HS-5 (cell line): ENCODE measurements at places on chromosomes 7 and 10.

- no peak for DNase-seq
Observed at GRCh38 chr10:86965986-86966654, 2.2 kb upstream of the ADIRF start.

DNA sequence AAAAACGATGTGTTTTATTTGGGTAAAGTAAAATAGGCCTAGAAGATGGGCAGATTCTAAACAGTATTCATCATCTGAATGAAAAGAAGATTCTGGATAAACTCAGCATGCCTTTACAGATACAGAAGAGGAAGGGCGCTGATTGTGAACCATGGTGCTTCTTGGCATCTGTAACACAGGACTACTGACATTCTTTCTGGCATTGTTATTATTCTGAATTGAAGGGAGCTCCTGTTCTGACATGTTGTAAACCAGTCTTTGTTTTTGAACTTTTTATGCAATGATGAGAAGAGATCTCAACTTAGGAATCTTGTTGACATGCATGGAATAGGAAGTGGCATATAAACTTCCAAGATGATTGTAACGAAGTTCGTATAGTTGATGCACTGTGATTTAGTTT is 13.5 kb downstream of the RPA3 start:
- DNase-seq: no peak

DNA sequence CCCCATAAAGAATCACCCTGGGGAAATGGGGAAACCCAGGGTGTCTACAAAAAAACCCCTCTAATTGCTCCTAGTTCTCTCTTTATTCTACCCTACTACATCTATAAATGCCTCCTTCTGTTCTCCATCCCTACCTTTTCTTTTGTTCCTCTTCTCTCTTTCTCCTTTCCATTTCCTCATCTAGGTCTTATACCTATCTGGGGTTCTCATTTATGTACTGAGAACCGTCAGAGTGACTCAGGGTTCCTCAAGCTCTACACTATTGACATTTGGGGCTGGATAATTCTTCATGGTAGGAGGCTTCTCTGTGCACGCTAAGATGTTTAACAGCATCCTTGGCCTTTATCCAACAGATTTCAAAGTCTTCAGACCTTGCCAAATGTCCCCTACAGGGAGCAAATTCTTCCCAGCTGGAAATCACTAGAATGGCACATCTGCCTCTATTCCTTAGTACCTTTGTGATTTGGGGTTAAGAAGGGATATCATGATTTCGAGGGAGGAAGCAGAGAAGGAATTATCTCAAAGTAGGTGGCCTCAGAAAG is 137.4 kb upstream of the PTN start:
- no peak for DNase-seq

DNA sequence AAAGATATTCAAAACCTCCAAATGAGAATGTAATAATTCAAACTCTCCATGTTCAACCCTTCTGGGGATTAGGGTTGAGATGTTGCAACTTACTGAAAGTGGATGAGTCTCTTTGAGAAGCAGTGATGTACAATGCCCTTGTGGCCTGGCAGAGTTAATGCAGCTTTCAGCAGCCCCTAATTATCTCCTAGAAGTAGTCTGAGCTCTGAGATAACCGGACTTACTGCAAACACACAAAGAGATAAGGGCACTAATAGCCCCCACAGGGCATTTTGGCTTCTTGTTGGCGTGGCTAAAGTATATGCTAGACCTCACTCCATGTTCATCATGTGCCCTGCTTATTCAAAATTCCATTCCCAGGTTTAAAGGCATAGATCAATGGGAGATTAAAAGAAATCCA is 404.7 kb downstream of the NEBL start:
- DNase-seq: no peak

DNA sequence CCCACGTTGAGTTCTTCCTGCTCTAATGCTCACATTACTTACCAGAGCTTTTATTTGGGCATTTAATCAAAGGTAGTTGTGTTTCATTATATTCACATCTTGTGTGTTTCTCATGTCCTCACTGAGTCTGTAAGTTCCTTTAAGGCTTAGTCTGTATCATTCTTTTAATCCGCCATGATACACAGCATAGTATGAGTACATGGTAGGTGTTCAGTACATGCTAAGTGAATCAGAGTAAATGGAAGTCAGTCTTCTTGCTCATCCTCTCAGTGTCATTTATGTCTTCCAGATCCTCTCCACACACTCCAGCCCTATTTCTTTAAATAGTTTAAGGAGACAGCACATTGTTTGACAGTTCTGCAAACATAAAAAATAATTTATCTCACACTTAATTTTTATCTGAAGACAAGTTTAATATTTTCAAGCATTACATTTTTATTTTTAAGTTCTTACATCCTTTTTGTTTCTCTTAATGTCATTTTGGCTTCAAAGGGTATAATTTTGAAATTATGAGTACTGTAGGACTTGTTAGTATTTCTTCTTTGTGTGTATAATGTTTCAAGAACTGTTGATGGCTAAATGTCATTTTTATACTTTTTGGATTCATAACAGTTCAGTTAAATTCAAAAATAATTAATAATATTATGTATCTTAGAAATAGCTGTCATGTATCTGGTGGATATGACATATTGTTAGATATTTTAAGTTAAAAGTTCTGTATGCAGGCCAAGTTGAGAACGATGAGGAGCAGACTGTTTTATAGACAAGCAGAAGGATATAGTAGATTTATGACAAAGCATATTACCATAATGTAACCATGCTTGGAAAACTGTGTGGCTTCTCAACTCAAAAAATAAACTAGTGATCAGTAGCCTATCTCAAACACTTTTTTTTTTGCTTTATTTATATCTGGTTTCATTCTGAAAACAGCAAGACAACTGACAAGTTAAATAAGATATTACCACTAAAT is 342.7 kb downstream of the LRMDA start:
- DNase-seq: no peak

DNA sequence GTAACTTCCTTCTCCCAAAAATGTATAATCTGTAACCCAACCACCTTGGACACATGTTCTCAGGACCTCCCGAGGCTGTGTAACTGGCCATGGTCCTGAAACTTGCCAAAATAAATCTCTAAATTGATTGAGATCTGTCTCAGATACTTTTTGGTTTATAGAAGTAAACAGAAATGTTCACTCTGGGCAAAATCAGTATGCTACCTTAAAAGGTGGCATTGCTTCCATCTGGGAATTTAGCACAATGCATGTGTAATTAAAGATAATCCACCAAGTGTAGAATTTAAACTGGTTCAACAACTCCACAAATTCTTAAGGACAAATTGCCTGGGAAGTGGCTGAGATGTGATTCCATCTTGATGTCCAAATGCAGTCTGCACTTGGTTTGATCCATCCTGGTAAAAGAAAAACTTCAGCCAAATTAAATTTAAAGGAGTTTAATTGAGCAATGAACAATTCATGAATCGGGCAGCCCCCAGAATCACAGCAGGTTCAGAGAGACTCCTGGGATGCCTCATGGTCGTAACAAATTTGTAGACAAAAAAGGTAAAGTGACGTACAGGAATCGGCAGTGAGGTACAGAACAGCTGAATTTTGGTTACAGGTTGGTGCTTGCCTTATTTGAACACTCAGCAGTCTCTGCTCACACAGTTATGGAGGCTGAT is 102.6 kb upstream of the PFKP start:
- DNase-seq: no peak

DNA sequence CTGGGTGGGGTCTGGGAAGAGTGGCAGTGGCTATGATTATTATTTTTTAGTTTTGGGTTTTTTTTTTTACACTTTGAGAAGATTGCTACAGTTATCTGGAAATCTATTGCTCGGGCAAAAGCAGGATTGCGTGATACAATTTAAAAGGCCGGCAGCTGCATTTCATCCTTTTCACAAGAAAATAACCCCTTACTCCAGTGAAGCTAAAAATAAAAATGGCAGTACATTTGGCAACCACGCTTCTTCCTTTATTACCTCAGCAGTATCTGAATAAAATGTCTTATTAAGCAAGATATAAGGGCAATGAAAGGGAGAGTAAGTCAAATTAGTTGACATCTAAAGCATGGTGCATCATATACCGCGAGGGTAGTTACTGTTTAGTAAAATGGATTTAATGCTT is 496.8 kb downstream of the LRMDA start:
- no peak for DNase-seq

- DNase-seq: no peak
Observed at GRCh38 chr7:75971309-75971960, 23.0 kb downstream of the TMEM120A start.

GRCh38 chr10:22765660-22766547 is 51.5 kb upstream of the PIP4K2A start:
- DNase-seq: no peak

DNA sequence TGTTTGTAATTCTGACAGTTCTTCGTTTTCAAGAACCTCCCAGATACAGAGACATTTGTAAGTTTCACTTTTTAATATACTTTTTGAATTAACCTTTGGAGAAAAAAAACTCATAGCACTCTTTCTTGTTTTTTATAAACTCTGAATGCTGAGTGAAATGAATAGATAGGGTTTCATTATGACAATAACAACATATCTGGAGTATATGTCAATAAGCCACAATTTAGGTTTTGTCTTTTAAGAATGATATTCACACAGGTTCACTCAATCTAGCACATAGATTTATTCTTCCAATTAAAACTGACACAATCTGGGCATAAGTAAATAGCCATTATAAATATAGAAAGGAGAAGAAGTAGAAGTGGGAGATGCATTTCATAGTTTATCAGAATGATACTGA is 21.7 kb downstream of the ABCA13 start:
- no peak for DNase-seq

GRCh38 chr7:1548438-1548831 is 7.6 kb downstream of the TMEM184A start:
- DNase-seq: no peak

- no peak for DNase-seq
Observed at GRCh38 chr7:117587931-117588330, 108.1 kb downstream of the CFTR start.

DNA sequence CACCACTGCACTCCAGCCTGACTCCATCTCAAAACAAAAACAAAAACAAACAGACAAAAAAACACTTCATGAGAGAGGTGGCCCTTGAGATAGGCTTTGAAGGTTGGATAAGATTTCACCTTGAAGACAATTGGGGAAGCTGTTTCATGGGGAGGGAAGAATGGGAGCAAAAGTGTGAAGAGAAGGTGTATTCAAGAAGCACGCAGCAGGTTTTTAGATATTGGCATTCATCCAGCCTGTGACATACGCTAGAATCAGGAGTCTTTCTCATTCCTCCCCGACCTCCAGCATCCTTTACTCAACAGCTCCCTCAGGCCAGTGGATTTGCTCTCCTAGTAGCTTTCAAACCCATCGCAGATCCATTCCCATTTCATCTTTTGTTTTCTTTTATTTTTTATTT is 116.3 kb upstream of the FAM171A1 start:
- DNase-seq: no peak

- DNase-seq: peak; percentile 73
Observed at GRCh38 chr7:29609162-29610037, 45.8 kb downstream of the PRR15 start.

- no peak for DNase-seq
Observed at GRCh38 chr7:156558198-156558597, 82.4 kb upstream of the RNF32 start.

DNA sequence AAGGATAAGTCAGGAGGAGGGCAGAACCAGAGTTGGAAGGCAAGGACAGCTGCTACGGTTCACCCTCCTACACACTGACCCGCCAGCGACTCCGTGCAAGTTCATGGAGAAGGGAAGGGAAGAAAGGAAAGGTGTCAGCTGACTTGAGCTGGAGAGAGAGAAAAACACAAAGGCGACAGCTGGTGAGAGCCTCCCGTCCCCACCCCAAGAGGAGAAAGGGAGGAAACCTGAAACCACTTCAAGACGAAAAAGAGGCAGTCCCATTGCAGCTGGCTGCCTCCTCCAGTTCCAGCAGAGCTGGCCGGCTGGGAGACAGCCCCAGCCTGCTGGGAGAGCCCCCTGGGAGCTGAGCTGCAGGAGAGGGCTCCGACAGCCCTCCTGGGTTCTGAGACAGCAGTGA is 75.2 kb downstream of the PARD3 start:
- DNase-seq: no peak

GRCh38 chr7:17774716-17775288 is 165.5 kb downstream of the SNX13 start:
- no peak for DNase-seq

GRCh38 chr10:111034598-111035310 is 42.1 kb upstream of the ADRA2A start:
- peak; percentile 44 for DNase-seq

GRCh38 chr10:100008142-100008522 is 1.6 kb downstream of the DNMBP start:
- DNase-seq: no peak

DNA sequence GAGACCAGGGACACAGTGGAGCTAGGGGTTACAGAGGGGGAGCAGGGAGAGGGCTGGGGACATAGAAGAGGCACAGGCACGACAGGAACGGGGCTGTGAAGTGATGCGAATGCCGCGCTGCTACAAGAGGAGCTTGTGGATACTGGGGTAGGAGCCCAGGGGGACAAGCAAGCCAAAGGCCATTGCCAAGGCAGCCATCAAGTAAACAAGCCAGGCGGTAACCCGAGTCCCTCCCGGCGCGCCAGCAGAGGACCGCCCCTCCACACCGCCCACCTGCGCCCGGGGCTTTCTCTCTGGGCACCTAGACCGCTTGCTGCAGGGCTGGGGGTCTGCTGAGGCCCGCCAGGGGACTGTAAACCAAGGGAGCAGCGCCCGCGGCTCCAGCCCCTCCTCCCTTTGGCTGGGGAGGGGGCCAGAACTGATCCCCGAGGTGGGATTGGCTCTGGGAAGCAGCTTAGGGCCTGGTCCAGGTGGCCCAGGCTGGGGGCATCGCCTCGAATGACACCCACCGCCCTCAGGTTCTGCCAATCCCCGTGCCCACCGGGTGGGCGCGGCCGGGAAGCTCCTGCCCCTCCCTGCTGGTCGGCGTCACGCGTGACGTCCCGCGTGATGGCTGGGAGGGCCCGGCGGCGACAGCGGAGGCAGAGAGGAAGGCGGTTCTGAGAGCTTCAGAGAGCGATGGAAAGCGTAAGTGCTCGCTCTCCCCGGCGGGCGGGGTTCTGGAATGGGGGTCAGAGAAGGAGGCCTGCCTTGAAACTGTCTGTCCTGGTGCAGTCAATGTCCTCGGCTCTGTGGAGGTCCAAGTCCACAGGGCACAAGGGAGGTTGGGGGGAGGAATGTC is 982 bp downstream of the SFXN3 start:
- DNase-seq: no peak

GRCh38 chr10:46220872-46221538 is 65.8 kb upstream of the ANTXRL start:
- no peak for DNase-seq

DNA sequence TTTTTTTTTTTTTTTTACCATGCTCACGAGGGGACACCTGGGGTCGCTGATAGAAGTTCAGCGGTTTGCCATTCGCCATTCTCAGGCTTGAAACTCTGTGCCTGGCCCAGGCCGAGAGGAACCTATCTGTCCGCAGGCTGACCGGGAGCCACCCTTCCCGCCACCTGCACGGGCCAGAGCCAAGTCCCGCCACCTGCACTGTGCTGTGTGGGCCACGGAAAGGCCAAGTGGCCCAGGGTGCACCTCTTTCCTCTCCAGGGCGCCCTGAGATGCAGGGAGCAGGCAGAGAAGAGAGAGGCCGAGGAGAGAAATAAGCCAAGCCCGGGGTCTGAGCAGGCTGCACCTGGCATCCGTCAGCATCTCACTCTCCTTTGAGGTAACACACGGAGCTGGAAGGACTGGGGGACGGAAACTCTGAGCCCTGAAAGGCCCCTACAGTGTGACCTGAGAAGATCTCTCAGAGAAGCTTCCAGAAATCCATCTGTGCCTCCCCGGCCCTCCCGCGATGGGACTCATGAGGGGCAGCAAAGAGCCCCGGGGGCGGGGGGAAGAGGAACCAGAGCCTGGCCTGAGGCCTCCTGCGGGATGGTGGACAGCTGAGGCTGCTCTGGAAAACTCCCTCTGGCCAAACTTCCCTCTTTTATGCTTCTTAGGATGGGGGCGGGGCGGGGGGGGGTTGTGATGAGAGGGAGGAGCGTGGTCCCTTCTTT is 46.6 kb downstream of the PRKAG2 start:
- DNase-seq: no peak
